Activated T-helper 1 cell treated with anti-CD3 and anti-CD28 coated beads, Interleukin-2, amount 50 U/mL, for 16 hours (primary cell): ENCODE measurements at places on chromosomes 2 and 18.

DNA sequence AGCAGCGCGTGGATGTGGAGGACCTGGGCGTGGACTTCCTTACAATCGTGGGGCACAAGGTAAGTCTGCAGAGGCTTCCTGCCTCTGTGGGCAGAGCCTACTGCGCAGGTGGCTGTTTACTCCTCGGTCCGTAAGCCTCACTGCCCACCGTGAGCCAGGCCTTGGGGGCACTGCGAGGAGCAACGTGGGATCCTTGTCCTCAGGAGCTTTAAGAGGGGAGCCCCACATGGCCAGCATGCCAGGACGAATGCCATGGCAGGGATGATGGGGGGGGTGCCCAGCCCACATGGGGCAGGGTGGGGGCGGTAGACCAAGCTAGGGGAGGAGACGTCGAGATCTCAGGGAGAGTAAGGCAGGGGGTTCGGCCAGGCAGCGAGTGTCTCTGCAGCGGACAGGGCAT, 18.0 kb upstream of the ESPNL start:
- DNase-seq: no peak

- DNase-seq: no peak
These were observed 10.2 kb downstream of the IL18R1 start for GRCh38 chr2:102365763-102366162.

DNA sequence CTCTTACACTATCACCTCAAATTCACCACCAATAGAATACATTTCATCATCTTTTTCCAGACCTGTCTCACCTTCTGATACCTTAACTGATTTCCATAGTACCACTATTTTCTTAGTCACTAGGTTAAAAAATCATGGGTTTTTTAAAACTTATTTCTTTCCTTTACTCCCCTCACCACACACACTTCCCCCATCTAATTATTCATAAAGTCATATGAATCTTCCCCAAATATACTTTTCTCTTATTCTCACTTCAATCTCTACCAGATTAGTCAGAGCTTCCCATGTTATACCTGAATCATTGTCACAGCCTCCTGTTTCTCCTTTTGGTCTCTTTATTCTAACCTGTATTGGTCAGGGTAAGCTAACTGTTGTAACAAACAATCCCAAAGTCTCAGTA, 696.3 kb downstream of the BCL11A start:
- no peak for DNase-seq

DNA sequence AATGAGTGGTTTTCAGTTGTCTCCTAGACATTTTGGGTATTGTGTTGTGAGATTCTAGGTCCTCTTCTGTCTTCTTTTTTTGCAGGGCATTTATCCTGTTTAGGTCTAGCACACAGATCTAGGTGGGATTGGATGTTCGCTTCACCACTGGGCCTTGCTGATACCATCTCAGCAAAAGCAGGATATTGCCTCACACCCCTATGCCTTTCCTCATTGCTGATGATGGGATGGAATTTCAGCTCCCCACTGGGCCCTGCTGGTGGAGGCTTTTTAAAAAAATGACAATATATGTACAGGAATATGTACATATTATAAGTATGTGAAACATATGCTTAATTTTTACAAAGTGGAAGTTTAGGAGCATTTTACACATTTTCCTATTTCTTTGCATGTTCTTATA, 5.4 kb upstream of the TOGARAM2 start:
- no peak for DNase-seq

DNA sequence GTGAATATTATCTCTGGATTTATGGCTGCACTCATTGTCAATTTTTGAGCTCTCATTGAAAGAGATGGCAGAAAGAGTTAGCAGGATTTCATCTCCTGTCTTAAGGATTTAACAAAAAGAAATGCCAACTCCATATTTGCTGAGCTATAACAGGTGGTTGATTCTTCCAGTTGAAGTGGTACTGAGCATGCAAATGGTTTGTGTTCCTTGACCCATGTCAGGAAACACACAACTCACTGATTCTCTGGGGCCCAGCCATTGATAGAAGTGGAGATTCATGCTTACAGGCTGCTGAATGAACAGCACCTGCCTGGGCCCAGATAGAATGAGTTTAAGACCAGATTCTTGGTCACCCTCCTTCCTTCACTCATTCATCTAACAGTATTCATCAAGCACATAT, 128.8 kb downstream of the CERS6 start:
- no peak for DNase-seq

DNA sequence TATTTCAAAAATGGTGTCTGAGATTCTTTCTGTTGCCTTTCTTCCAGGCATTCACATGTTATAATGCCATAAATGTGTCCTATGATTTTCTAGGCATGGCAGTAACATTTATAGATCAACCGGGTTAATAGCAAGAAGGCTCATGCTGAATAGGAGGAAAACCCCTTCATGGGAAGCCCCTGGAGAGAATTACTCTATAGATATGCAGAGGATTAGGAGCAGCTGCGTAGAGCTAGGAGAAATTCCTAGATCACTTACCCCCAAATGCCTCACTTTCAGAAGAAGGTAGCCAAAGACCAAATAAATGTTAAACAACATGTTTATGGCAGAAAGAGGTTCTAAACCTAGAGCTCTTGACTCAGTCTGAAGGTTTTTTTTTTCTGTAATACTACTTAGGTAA, 153.4 kb upstream of the CTNNA2 start:
- no peak for DNase-seq

GRCh38 chr2:9573840-9574239, 18.2 kb upstream of the ADAM17 start:
- no peak for DNase-seq

DNA sequence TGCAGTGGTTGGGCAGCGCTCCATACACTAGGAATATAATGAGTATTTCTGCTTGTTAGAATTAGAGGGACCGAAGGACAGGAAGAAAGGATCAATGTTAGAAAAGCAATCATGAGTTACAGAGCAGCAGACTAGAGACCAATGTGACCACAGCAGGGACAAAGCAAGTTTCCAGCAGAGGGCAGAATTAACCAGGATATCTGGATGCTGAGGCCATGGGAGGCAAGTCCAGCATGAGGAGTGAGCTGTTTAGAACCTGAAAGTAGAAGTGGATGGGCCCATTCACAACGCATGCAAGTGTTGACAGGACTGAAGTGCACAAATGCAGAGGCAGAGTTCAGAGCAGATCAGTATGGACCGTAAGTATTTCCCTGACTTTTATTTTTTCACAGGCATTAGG, 910.4 kb upstream of the GYPC start:
- DNase-seq: no peak

- DNase-seq: no peak
These were observed 159.6 kb upstream of the SIX2 start for GRCh38 chr2:45168711-45169338.

GRCh38 chr2:128623776-128624761, 305.4 kb upstream of the HS6ST1 start:
- no peak for DNase-seq

DNA sequence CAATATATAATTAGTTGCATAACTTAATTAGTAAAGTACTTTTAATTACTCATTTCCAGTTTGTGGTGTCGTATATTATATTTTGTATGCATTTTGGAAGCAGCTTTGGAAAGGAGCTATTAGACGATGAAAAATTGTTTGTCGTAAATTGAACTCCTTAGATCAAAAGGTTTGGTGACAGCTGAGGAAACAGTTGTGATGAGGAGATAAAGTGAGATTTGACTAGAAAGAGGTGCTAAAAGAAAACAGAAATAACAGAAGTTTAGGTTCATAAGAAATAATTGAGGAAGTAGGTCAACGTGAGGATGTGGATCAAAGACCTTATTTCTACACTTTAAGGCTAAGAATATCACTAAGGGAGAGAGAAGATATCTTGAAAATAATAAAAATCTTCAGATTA, 141.9 kb upstream of the NETO1 start:
- DNase-seq: no peak

DNA sequence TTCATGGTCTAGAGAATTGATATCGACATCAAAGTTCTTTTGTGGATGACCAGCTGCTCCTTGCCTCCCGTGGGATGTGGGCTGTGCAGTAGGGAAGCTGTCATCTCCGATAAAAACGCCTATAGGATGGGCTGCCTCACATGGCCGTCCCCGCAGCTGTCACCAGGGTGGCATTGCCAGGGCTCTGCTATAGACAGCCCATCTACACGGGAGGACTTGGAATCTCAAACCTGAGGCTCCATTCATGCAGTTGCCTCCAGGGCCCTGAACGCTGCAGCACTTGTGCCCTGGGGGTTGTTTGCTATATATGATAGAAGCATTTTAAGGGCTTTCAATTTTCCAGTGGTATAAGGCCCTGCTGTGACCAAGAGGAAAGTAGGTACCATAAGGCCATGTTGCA, 183.1 kb downstream of the MYCN start:
- no peak for DNase-seq

- no peak for DNase-seq
These were observed 63.8 kb upstream of the RTN4 start for GRCh38 chr2:55114082-55114481.

DNA sequence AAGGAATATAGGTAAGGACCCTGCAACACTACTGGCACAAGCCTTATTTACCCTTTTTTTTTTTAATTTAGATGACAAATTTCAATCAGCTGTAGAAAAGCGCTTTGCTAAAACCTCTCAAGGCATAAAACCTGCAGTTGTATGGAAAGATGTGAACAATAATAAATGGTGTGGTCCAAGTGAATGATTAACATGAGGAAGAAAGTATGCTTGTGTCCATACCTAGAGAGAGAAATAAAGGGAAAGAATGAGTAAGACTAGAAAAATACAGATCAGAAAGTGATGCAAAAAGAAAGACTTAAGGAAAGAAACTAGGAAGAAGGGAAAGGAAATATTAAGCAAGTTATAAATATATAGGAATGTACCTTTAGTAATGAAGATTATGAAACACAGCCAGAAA, 119.2 kb upstream of the SCN7A start:
- DNase-seq: no peak

DNA sequence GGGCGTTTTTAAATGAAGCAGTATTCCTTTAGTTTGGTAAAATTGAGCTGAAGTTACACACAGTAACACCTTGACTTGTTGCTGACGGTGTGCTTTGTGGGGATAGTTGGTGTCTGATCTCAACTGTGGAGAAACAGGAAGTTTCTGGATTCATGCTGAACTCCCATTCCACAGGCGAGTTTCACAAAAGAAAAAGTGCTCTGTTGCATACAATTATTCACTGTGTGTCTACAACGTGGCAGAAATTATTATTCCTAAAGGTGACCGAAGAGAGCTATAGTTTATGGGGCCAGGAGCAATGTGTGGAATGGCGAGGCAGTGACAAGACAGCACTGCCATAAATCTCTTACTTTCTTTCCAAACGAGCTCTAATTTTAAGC, 463 bp upstream of the CABYR start:
- no peak for DNase-seq

- no peak for DNase-seq
These were observed 82.5 kb upstream of the RBMS1 start for GRCh38 chr2:160576054-160576499.

DNA sequence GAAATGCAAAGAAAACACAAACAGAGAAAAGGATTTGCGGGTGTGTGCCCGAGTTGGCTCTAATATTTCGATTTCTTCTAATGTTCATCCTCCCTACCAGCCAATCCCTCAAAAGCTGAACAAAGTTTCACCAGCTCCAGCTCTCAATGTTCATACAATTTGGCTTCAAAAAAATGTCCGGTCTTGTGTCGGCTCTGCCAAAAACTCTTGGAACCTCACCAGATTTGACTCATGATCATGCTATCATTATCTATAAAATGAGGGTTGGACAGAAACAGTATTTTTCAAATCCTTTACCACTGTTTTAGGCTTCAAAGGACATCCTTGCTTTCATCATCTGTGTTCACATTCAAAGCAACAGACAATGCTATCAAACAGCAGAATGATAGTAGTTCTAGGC, 88.2 kb downstream of the CRACDL start:
- DNase-seq: no peak

DNA sequence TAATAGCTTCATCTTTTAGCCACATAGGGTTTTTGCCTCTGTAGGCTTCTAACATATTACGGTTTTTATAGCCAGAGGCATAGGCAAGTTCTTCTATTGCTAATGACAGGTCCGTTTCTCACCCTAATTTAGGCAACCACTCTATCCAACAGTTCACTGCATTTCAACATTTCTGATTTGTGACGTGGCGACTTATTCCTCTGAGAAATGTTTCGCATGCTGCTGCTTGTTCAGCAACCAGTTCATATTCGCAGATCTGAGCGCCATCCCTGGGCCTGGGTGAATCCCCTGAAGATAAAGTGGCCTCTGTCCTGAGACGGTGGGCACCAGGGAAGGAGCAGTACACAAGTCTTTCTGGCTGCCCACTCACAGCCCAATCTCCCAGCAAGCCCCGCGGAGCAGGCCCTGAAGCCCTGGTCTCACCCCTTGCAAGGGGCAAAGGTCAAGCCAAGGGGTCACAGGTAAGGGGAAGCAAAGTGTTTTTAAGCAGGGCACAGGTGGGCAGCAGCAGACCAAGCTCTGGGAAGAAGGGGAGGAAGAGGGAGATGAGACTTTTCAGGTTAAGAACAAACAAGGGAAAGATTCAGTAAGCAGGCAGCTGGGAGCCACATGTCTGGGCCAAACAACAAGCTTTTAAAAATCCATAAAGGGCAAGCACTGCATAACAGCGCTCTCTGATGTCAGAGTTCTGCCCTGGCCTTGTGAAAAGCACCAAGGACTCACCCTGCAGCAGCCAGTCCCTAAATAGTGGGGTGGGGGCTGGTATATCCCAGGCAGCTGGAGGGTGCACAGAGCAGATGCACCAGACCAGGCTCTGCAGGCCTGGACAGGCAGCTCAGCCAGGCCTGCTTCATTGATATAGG, 10.8 kb upstream of the COX7A2L start:
- no peak for DNase-seq

DNA sequence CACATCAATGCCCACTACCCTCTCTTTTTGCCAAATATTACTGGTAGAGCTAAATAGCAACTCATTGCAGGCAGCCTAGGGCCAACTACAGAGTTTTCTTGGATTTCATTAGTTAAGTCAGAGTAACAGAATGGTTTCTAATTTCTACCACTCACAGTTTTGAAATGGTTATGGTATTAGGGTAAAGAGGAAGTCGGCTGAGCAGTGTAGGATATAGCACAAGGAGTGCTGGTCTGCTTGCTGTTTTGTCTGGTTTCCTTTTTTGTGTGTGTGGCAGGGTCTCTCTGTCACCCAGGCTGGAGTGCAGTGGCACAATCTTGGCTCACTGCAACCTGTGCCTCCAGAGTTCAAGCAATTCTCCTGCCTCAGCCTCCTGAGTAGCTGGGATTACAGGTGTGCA, 289.2 kb upstream of the CCDC68 start:
- DNase-seq: no peak

GRCh38 chr18:49368876-49369440, 91.5 kb downstream of the DYM start:
- DNase-seq: no peak

- no peak for DNase-seq
These were observed 10.4 kb downstream of the NCAPH start for GRCh38 chr2:96345868-96346462.

DNA sequence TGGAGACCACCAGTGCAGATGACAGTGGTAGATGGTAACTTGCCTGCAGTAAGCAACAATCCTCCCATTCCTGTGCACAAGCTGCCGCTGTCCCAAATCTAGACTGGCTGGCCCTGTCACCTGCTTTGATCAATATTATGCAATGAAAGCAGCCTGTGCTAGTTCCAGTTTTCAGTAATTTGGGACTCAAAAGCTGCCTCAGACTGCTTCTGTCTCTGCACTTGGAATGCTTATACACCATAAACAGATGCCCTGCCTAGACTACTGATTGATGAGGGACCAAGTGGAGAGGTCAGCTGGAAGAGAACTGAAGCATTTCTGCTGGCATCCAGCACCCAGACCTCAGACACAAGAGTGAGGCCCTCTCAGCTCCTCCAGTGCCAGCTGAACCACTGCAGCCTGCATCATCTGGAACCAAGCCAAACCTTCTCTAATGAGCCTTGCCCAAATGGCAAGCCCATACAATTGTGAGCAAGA, 24.9 kb downstream of the CCBE1 start:
- DNase-seq: no peak

- no peak for DNase-seq
These were observed 63.8 kb upstream of the PPM1B start for GRCh38 chr2:44104855-44105271.
